ENCODE measurements at places on chromosomes 7 and 10. TPM values are rescaled to one million over a fixed set of nuclear protein-coding genes. Genes with fewer than 3 reads are reported as not detected.

The OPALIN gene
- total RNA-seq: not detected

The HPSE2 gene
- total RNA-seq: not detected

The AOAH gene
- not detected for total RNA-seq

The NPS gene
- total RNA-seq: not detected

The AGR2 gene
- total RNA-seq: not detected

The ITGA8 gene
- total RNA-seq: not detected
